ENCODE measurements at places on chromosomes 1 and 21. TPM values are rescaled to one million over a fixed set of nuclear protein-coding genes. Genes with fewer than 3 reads are reported as not detected.

ATAD3A gene
- 64.7 TPM for total RNA-seq

DNA sequence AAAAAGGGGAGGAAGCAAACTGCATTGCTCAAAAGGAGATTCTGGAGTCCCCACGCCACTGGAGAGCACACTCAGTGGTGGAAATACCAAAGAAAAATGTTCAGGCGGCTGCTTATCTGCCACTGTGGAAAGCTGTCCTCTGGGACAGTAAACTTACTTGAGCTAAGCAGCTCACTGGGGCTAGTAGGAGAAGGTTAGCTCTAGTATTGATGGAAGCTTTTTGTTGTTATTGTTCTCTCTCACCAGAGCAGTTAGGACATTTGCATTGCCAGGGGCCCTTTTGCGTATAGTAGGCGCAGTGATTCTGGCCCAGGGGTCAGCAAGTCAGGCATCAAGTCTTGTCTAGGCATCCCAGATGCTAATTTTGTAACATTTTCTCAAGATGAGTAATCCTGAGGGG lies 15.6 kb downstream of the BACE2 start:
- no peak for DNase-seq

DNA sequence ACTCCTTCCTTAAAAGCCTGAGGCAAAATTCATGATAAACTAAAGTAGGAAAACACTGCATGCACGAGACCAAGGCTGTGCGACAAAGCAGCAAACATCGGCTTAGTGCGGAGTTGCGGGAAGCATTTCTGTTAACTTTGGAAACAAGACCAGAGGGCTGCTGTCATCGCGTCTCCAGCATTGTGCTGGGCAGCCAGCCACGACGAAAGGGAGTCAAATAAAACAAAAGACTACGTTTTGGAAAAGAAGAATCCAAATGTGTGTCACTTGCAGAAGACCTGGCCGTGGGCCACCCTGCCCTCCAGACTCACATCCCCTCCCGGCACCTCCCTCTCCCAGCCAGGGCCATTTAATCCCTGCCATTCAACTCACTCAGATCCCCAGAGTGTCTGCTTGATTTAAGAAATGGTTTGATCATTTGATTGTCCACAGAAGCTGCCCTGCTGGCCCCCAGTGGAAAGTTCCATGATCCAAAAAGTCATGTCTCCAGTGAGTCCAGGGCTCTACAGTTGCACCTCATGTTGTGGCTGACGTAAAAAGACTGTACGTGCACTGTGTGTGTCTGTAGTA lies 2.4 kb upstream of the KRTAP10-11 start:
- no peak for DNase-seq

DNA sequence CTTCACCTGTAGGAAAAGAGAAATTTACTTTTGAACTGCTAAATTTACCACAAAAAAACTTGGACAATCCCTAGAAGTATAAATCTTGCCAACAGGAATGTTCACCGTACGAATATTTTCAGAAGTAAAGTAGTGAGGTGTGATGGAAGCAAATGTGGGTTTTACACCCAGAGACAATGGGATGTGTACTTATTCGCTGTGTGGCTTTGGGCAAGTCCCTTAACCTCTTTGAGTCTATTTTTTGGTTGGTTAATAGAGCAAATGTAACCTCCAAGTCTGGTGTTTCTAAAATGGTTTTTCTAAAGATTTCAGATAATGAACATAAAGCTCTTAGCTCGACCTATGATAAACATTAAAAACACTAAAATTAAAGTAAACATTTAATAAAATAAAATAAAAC lies 51.2 kb downstream of the TPR start:
- DNase-seq, result no peak

NR0B2 gene
- total RNA-seq, result not detected

- DNase-seq, result peak; percentile 51
These were observed 12.8 kb downstream of the PLEKHO1 start for GRCh38 chr1:150162582-150162861.

GRCh38 chr1:38334930-38335592 lies 288.5 kb upstream of the POU3F1 start:
- no peak for DNase-seq

- no peak for DNase-seq
These were observed 416.8 kb upstream of the NCAM2 start for GRCh38 chr21:20581361-20581760.

NEK2 gene
- total RNA-seq, result 22.9 TPM

DNA sequence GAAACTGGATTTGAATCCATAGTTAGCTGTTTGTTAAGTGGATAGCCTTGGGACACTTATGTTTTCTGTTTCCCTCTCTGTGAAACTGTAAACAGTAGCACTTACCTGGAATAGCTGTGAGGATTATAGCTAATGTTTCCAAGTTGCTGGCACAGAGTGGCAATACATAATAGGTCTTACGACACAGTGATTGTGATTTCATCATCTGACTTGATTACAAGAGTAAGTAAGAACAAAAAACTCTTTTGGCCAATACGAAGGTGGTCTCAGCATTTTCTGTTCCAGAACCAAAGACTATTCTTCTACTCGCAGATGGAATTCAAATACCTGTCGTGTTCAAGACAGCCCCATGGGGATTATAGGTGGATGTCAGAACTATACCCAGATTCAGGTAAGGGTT lies 2.1 kb downstream of the C8B start:
- DNase-seq, result no peak

DNA sequence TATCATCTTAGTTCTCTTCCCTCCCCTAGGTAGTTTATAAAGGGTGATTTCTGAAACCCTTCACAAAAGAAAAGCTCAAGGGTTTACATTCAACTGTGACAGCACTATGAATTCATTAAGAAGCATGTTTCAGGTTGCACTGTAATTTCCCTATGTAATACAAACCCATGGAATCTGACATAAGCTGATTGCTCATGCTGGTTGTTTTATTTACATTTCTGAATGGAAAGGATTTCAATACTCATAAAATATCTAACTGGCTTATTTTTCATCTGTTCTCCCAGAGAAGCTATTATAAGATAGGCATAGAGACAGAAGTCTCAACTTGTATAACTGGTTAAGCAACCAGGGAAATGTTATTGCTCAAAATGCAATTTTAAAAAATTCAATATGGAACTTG lies 20.5 kb downstream of the WNT2B start:
- DNase-seq, result no peak

CELA3B gene
- total RNA-seq, result not detected

DNA sequence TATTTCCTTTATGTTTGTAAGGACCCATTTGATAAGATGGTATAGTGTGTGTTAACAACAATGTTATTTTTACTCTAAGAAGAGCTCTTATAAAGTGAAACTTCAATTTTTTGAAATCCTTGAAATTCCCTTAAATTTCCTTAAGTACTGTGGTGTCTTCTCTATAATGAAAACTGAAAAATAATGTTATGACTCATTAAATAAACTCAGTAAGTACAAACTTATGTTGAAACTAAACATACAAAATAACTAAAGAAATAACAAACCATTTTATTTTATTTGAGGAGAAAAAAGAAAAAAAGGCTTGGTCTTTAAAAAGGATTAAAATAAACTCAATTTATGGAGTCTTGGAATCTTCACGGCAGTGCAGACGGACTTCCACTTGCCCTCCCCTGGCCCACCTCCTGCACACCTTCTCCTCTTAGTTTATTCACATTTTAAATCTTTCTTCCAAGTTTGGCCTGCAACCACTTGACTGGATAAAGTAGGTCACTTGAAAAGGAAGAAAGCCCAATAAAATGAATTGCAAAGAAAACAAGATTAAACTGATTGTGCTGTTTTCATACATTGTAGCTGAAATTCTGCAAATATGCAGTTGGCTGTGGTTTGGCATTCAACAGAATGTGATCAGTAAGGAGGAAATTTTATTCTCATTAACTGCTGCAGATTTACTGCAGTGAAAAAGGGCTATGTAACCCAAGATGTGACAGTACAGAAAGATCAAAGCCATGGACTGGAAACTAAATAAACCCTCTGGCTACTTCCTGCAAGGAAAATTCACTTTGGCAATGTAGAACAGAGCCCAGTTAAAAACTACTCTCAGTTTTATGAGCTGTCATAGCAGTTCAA lies 48.5 kb upstream of the SCYL3 start:
- DNase-seq, result no peak

DNA sequence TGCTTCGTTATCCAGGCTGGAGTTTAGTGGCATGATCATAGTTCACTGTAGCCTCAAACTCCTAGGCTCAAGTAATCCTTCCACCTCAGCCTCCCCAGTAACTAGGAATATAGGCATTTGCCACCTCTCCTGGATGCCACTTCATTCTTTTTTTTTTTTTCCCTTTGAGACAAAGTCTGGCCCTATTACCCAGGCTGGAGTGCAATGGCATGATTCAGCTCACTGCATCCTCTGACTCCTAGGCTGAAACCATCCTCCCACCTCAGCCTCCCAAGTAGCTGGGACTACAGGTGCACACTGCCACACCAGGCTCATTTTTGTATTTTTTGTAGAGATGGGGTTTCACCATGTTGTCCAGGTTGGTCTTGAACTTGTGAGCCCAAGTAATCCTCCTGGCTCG lies 19.3 kb downstream of the OSBPL9 start:
- DNase-seq, result no peak

GRCh38 chr1:21262293-21263051 lies 27.8 kb downstream of the ECE1 start:
- DNase-seq, result no peak

DNA sequence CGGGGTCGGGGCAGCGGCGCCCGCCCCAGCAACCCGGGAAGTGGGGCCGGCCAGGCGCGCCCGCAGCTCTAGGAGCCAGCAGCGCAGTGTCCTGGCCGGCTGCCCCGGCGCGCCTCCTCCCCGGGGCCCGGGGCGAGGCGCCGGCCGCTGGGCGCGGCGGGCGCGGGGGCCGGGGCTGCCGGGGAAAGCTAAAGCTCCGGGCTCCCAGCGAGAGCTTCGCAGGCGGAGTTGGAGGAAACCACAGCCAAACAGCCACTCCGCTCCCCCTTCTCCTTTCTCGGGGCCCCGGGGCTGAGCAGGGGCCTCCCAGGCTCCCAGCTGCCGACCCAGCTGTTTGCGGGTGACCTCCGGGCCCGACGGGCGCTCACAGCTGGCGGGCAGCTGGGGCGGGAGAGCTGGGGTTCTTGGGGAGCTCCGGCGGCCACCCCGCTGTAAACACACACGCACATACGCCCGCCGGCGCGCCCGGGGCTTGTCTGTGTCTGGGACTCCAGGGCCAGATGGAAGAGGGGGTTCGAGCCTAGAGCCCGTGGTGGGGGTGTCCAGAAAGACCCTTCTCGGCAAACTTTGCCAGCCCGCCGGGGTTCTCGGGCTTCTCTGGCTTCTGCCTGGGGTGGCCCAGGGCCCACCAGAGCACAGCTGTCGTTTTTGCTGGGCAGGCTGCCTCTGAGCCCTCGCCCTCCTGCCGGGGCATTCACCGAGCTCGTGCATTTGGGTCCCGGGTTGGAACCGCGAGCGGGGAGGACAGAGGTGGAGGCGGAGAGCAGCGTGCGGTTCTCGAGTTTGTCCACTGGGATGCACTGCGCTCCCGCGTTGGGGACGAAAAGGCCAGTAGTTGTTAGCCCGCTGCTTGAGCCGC lies 1.5 kb downstream of the AJAP1 start:
- DNase-seq, result peak; percentile 84

GRCh38 chr21:16418642-16419041 lies 688.9 kb downstream of the USP25 start:
- no peak for DNase-seq

DNA sequence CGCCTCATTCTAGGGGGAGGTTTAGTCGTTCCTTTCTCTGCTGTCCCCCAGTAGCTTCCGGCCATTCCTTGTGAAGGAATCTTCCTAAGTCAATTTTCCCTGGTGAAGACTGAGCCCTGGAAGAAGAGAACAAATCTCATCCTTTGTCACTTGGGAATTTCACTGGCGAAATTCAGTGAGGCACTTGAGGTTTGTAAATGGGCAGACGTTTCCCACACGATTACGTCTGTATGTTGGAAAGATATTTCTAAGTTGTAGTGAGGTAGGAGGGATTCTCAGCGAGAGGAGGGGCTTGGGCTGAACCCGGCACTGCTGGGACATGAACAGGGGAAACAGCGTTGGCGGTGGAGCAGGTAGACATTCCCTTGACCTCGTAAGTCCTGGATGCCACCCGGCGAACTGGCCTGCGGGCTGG lies 47.2 kb downstream of the GALNT2 start:
- DNase-seq, result no peak

ABCG1 gene
- total RNA-seq, result 4.0 TPM

DNA sequence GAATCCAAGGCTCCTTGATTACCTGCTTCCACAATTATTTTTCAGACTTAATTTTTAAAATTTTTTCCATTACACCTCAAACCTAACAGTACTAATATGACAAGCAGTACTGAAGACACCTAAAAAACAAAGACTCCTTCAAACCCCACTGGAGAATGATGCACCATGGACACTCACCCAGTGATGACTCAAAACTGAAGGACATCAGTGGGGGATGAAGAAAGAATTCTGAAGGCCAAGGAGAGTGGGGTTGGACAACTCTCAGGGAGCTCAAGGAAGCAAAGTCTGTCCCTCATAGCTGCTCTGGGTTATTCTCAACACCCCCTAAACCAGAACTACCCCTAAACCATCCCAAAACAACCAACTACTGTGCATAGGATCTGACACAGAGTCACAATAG lies 2.4 kb upstream of the ARHGAP29 start:
- DNase-seq, result no peak

PDIK1L gene
- 4.5 TPM for total RNA-seq

- no peak for DNase-seq
These were observed 55.2 kb upstream of the C1orf174 start for GRCh38 chr1:3955196-3955772.

DNA sequence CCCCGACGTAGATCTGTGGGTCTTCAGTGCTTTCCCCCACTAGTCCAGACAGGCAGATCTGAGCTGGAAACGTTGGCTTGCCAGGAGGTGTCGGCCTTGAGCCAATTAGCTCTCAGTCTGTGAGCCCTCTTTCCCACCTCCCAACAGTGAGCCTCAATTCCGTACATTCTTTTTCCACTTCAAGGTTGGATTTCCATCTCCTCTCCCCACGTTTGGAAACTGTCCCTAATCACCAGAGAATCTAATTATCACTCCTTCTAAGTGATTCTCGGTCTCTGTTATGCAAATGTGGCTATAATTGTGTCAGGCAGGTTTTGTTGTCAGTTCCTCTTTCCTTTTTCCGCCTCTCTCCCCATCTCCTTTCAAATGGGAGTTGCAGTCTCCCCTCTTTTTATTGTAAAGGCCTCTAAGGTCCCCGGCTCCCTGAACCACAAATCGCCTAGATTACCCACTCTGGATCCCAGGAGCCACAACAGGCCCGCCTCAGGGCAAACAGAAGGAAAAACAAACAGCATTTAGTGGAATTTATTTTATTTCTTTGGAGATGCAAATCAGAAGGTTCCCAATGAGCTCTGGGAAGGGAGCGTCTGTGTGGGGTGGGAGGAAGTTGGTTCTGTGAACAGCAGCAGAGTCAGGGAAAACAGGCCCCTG lies 29.4 kb upstream of the LRRN2 start:
- no peak for DNase-seq

TNNT2 gene
- 21.0 TPM for total RNA-seq

Data from H1 (cell line).